GM23338 (cell line): ENCODE measurements at places on chromosomes 2 and 18.
A peak's percentile ranks its signal among the peaks of the same experiment; 100 is the strongest.

GRCh38 chr2:227871375-227871791, at the start of gene DAW1:
Gene DAW1, plus strand, starts transcription at chr2:227871631. Its CDS starts 59 bp downstream, at chr2:227871690.
- DNase-seq, result peak; percentile 95

DNA sequence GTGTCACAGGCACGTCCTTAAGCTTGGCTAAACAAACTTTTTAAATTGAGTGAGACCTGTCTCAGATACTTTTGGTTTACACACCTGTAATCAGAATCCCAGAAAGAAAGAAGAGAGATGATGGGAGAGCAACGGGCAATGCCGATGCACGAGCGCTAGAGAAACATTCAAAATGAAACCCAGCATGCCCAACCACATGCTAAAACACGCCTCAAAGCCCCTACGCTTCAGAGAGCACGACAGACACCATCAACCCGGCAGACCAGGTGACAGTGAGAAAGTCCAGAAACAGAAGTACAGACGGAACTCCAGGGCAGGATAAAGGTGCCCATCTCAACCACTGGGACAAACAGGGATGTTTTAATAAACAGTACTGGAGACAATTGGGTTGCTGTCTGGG, 85.5 kb downstream of the HDAC4 start:
- DNase-seq, result no peak

DNA sequence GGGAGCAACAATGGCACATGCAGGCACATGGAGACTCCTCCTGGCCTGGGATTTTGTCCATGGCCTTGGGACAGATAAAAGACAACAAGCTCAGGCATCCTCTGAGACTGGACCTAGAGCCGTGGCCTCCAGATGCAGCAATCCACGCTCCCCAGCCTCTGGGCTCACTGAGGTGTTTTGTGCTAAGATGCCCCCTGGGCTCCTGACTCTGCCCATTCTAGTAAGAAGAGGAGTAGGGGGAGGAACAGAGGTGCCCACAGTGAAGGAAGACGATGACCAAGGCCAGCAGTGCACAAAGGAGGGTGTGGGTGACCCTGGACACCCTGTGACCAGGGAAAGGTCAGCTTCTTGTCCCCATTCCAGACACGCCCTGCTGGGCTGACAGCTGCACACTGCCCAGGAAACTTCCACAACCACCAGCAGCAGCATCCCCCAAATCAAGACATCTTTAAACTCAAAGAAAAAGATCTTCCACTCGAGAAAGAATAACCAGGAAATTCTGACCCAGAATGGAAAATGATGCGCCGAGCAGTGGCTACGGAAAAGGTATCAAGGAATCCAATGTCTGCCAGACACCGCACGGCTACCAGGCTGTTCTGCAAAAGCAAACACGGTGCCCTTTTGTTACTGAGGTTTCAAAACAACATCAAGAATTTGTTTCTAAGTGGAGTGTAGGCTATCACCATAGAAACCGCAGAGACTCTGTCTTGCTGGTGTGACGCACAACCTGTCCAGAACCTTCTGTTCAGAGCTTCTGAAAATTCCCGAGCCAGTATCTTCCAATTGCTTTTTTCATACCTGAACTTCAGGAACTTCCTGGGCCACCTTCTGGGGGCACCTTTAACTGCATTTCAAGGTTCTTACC, 65.5 kb downstream of the ZNF516 start:
- no peak for DNase-seq

- no peak for DNase-seq
Measured at GRCh38 chr2:225008179-225008856, 34.0 kb downstream of the DOCK10 start.

GRCh38 chr2:80530442-80531064, 226.0 kb upstream of the LRRTM1 start:
- DNase-seq, result no peak

GRCh38 chr2:34096562-34097171, 497.6 kb upstream of the FAM98A start:
- peak; percentile 82 for DNase-seq

DNA sequence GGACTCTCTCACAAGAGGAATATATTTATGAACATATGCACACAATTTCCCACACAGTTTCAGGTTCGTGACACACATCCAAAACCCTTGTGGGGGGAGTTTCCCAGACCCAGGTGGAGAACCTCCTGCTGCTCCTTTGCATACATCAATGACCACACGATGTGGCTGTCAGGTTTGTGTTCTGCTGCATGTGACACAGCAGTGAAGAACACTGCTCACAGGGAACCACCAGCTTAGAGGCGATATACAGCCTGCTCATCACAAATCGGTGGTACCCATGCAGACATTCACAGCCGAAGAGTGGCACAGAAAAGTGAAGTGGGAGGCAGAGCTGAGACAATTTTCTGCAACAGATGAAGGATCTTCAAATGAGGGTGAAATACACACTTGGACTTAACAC, 175.6 kb upstream of the ZFP36L2 start:
- no peak for DNase-seq

- DNase-seq, result no peak
Measured at GRCh38 chr2:106944215-106944614, 58.2 kb upstream of the ST6GAL2 start.

GRCh38 chr2:119282146-119282995, 58.7 kb downstream of the STEAP3 start:
- DNase-seq, result no peak
